ENCODE measurements at places on chromosomes 6 and 20.
A peak's percentile ranks its signal among the peaks of the same experiment; 100 is the strongest.

- DNase-seq, result peak; percentile 88
Observed at GRCh38 chr6:5205877-5206850, 54.6 kb downstream of the LYRM4 start.

DNA sequence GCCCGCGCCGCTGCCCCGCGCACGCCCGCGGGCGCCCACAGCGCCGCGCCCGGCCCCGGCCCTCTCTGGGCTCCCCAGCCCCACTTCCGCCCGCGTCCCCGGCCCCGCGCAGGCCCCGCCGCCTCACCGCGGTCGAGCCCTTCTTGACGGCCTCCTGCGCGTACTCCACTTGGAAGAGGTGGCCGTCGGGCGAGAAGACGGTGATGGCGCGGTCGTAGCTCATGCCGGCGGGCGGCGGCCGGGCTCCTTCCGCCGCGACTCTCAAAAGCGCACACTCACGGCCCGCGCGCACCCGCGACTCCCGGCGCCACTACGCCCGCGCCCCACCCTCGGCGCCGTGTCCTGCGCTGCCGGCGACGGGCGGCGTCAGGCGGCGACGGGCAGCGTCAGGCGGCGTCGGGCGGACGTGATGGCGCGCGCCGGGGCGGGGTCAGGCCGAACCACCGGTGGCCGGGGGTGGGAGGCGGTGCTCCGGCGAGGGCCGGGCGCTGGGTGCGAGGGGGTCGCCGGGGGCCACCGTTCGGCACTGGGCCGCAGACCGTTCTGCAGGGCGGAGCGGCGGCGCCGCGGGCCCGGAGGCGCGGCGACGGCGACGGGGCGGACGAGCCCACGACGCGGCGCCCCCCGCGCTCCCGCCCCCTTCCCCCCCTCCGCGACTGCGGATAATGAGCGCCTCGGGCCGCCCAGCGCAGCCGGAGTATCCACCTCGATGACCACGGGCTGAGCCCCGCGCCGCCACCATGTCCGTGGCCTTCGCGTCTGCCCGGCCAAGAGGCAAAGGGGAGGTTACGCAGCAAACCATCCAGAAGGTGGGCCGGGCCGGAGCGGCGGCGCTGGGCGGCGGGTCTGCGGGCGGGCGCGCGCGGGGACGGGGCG lies at the start of the genes PSMA7 and SS18L1:
PSMA7 (minus strand) TSS at position 314 of the 876 bp plus-strand sequence; CDS start at position 223, 91 bp downstream.
SS18L1 (plus strand) TSS at position 689 of the 876 bp plus-strand sequence; CDS start at position 741, 52 bp downstream.
- DNase-seq, result peak; percentile 89

- no peak for DNase-seq
Observed at GRCh38 chr6:6377621-6378020, 57.2 kb upstream of the F13A1 start.

- DNase-seq, result peak; percentile 42
Observed at GRCh38 chr6:53361549-53362031, 12.8 kb upstream of the ELOVL5 start.

GRCh38 chr6:54646069-54646950 lies 200.3 kb upstream of the FAM83B start:
- no peak for DNase-seq

DNA sequence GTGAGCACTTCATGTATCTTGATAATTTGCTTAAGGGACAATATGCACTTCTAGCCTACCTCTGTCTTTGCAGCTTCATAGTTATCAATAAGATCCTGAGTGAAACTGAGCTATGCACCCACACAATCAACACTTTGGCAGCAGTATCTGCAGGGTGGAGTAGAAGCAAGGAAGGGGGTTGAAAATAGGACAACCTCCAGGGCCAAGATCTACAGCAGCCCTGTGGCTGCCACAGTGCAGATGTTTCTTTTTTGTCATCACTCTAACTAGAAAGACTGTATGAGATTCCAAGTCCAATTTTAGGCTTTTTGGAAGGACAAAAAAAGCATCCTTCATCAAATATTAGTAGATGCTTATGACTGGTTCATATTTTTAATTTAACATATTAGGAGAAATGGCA lies 336.1 kb upstream of the CITED2 start:
- DNase-seq, result no peak

GRCh38 chr6:161631676-161632194 lies 357.9 kb upstream of the AGPAT4 start:
- no peak for DNase-seq

GRCh38 chr6:3748208-3749066 lies 3.1 kb downstream of the PXDC1 start:
- DNase-seq, result peak; percentile 57

DNA sequence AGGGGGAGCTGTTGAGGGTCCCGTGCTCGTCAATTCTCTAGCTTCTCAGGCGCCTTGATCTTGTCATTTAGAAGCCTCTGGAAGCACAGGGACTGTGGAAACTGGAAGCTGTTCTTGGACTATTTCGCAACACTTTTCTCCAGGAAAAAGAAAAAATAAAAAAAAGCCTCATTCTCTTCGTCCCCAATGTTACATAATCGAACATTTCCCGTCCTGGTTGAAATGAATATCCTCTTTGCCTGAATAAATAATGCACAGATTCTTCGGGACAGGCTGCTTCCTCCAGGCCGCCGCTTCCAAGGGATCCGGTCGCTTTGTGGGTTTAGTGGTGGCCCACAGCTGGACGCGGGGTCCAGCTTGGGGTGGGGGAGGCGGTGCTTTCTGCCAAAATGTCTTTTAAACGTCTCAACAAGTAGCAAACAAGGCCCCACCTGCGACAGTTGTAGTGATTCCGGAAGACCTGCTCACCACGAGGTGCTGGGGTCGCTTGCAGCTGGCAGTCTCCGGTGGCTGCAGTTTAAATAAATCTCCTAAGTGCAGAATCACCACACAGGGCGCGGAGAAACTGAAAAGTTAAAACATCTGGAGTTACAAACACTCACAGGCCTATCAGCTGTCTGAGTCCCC lies 125.9 kb upstream of the ESR1 start:
- peak; percentile 16 for DNase-seq

GRCh38 chr6:130152908-130153510 lies 69.7 kb downstream of the SAMD3 start:
- no peak for DNase-seq

- no peak for DNase-seq
Observed at GRCh38 chr6:33590531-33591198, 10.6 kb upstream of the BAK1 start.

DNA sequence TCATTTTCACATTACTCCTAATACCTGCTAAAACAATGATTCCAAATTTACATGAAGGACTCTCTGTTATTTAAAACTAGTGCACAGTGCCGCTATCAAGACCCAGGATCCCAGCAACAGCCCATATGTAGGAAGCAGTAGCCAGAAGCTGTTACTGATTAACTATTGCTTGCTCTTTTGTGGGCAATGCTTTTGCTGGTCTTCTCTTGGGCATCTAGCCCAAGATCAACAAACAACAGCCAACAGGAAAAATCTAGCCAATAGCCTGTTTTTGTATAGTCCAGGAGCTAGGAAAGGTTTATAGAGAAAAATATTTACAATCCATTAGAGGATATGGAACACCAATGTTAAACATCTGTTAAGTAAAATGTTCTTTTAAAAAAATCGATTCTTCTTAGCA lies 22.1 kb upstream of the TENT5A start:
- DNase-seq, result no peak

DNA sequence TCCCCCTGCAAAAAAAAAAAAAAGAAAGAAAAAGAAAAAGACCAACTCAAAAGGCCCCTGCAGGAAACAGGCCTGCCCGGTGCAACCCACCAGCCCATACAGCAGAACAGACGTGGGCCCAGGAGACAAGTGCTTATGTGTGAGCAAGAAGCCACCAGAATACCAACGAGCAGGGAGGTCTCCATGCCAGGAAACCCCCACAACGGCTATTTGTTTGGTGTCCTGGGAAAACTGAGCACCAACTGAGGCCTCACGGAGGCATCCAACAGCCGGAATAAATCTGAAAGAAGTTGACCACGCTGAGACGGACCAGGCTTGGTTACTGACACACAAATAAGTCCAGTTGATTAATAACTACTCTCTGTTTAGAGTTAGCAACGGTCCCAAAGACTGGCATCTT lies 29.7 kb downstream of the PTPRT start:
- no peak for DNase-seq

DNA sequence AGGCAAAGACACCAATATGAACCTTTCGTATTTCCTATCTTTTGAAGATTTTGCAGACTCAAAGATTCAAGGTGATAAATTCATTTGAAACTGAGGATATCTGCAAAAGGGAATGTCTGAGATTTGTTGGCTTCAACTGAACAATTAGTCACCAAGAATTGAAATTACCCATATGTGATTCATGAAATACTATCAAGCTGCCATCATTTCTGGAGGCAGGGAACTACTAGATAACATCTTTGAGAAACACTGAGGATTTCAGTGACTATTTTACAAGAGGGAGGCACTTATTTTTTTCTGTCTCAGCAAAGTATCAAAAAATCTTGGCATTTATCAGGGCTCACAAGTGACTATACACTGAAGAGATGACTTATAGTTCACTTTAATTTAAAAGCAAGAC lies 39.8 kb upstream of the MMS22L start:
- DNase-seq, result no peak

- no peak for DNase-seq
Observed at GRCh38 chr6:69937402-69938136, 71.2 kb downstream of the COL19A1 start.

DNA sequence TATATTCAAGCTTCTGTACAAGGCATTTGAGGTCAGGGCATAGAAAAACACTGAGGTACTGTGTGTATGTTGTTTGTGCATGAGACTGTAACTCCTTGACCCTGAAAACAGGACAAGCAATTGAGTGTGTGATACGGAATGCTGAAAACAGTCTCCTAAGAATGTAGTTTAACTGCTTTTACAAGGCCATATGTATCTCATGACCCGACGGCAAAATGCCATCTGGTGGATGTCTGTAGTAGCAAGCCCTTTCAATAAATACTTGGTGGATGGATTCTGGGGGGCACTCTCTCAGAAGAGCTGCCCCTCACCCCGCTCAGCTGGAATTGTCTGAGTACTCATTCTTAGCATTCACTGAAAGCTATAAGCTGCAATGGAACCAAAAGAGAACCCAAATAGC lies 69.3 kb upstream of the EYS start:
- DNase-seq, result no peak

GRCh38 chr20:33370291-33370690 lies 31.0 kb downstream of the CDK5RAP1 start:
- no peak for DNase-seq

DNA sequence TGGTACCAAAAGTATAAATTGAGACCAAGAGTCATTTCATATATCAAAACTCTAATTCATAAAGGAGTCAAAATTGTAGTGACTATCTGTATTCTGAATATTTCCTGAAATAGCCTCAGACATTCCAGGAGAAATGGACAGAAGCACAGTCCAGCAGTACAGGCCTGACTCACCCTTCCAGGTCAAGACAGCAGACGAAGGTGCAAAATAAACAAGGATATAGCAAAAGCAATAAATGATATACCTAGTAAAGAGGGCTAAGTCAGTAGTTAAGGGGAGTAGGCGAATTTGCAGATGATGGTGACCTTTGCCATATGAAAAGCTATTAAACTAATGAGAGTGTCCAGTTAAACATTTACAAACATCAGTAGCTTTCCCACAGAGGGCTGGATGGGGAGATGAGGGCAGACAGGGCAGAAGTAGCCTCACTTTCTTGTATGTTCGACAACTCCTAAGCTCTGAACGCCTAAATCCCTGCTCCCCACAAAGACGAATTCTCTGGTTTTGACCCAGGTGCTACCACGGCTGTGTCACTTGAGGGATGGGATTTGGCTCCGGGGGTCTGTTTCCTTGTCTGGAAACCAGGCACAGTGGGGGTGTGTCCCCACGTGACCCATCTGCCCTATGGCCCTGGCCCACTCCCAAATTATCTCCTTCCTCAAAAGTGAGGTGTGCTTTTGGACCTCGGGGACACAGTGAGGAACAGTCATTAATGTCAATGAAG lies 3.6 kb upstream of the SLC52A3 start:
- DNase-seq, result no peak

DNA sequence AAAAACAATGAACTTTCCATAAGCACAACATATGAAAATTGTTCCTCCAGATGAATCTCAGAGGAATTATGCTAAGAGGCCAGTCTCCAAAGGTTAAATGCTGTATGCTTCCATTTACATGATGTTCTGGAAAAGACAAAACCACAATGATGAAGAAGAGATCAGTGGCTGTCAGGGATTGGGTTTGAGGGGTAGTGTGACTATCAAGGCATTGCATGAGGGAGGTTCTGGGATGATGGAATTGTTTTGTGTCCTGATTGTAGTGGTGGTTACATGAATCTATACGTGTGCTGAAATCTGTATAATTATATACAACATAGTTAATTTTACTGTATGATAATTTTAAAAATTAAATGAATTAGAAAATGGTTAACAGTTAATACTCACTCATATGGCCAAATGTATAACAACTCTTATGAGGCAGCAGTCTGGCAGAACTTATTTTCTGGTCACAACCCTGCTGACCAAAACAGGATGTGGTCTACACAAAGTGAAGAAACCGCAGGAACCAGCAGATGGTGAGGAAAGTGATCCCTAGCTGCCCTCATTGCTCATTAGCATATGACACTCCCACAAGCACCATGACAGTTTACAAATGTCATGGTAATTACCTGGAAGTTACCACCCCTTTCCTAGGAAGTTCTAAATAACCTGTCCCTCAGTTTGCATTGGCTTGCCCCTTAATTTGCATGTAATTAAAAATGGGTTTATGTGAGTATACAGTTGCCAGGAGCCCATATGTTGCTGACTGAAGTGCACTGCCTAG lies 31.9 kb downstream of the NSFL1C start:
- DNase-seq, result peak; percentile 91

DNA sequence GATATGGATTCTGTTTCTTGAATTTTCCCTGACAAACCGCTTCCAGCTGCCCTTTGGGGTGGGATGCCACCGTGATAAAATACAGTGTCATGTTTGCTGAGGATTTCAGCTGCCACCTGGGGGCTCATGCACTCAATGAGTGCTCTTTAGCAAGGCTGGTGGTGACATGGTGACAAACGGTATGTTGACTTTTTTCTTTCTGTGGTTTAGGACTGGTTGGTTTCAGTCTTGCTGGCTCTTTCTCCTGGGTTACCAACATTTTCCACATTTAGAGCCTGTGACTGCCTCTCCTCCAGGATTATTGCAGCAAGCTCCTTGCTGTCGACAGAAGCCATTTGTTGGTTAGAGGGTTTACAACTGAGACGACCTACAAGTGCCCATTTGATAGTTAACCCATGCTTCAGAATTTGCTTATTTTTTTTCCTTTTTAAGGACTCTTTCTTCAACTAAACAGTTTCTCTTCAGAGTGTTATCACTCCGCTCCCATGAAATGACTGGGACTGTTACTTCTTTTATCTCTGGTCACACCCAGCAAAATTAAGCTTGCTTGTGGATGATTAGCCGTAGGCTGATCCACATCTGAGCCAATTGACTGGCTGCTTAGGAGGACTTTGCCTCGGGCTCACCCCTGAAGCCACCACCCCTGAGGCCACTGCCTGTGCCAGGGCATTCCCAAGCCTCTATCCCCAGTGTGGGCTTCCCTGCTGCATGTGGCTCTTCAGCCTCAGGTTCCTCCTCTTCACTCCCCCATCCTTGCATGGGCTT lies 48.4 kb upstream of the CDYL start:
- peak; percentile 1 for DNase-seq

- DNase-seq, result no peak
Observed at GRCh38 chr20:20293691-20294385, 74.1 kb upstream of the INSM1 start.

All from inflammatory macrophage treated with lipopolysaccharide for 1 hour (primary cell).